ENCODE measurements at places on chromosomes 6 and 20.
A peak's percentile ranks its signal among the peaks of the same experiment; 100 is the strongest.

GRCh38 chr6:141618180-141618581 lies 514.5 kb upstream of the GJE1 start:
- DNase-seq: no peak

DNA sequence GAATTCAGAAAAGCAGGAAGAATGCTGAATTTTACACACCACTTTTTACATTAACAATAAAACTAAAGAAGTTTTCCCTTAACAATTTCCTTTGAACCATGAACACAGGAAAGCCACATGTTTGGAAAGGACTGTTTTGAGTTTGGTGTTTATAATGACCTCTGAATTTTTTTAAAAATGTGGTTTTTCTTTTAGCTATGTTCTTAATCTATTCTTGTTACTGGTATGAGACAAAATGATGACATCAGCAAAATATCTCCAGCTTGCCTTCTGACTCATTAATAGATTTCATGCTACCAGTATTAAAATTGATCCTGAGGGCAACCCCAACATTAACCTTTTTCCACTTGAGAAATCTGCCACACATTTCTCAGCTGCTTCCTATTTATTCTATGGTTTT lies 217.5 kb upstream of the THEMIS start:
- DNase-seq: peak; percentile 81

- DNase-seq: no peak
These were observed 33.0 kb upstream of the GPR6 start for GRCh38 chr6:109945091-109945490.

DNA sequence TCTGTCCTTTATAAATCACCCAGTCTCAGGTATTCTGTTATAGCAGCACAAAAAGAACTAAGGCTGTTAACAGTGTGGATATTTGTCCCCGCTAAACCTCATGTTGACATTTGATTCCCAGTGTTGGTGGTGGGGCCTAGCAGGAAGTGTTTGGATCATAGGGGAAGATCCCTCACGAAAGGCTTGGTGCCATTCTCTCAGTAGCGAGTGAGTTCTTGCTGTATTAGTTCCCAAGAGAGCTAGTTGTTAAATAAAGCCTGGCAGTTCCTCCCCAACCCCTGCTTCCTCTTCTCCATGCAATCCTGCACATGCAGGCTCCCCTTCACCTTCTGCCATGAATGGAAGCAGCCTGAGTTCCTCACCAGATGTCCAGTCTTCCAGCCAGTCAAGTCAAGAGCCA lies 29.8 kb upstream of the ERVFRD-1 start:
- no peak for DNase-seq

GRCh38 chr6:36912030-36912454 lies 26.3 kb downstream of the C6orf89 start:
- no peak for DNase-seq

DNA sequence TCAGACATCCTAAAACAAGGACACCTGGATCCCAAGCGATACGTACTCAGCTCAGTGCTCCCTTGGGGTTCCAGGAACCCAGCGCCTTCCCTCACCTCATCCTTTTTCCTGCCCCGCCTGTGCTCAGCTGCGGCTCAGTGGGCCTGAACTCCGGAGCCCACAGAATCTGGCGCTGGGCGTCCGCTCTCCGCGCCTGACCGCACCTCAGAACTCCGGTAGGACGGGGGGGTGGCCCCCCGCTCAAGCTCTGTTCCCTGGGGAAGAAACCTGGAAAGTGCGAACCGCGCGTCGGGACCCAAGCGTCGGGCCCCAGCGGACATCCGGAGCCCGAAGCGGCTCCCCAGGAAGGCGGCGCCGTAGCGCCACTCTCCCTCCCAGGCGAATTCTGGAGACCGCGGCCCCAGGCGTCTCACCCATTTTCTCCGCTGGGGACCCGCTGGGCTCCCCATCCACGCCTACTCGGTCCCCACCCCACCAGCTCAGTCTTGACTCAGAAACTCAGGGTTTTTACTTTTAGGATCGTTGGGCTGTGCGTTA lies 336 bp upstream of the LY6G5C start:
- DNase-seq: no peak

GRCh38 chr6:136228814-136229213 lies 21.3 kb downstream of the MTFR2 start:
- DNase-seq: no peak

- no peak for DNase-seq
These were observed 9.9 kb upstream of the ZNF311 start for GRCh38 chr6:29014729-29015608.

DNA sequence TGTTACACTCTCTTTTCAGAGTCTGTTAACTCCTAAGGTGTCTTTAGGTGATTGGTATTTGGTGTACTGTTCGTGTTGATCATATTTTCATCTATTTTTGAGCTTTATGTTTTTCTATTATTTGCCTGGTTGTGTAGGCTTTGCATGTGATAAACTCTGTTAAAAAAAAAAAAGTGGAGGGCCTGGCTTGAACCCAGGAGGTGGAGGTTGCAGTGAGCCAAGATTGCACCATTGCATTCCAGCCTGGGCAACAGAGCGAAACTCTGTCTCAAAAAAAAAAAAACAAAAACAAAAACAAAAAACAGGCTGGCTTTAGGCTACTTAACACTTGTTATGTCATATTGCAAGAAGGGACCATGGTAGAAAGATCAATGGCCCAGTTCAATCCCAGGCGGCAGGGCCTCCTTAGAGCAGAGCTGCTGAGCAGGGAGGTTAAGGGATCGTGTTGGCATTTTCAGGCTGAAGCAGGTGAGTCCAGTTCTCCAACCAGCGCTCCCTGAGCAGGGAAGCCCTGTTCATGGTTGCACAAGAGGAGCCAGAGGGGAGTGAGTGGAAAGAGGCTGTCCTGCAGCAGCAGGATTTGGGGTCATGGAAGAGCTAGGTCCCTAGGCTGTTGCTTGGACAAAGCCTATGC lies 8.5 kb downstream of the PYGB start:
- no peak for DNase-seq

GRCh38 chr20:50272030-50272723 lies 81.5 kb downstream of the CEBPB start:
- no peak for DNase-seq

DNA sequence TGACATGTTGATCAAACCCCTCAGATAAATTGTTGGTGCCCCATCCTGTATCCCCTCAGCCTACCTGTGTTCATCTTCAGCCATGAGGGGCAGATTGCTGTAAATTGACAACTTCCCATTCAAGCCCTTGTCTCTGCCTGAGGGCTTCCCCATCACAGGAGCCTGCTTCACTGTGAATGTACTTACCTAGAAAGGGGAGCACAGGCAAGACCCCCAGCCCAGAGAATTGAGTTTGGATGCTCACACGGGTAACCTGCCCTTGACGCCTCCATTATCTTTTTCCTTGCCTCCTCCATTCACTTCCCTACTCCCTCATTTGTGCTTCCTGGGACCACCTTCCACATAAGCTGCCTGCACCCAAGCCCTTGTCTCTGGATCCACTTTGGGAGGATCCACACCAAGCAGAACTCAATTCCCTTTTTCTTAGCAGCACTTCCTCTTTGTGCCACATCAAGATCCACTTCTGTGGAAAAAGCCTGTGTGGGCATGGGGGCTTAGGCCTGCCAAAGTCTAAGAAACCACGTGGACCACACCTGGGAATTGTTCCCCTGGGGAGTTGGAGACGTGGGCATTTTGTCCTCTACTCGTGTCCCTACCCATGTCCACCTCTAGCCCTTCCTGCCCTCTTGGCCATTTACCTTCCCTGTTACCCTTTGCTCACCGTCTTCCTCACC lies 103.4 kb upstream of the FOXA2 start:
- DNase-seq: no peak

DNA sequence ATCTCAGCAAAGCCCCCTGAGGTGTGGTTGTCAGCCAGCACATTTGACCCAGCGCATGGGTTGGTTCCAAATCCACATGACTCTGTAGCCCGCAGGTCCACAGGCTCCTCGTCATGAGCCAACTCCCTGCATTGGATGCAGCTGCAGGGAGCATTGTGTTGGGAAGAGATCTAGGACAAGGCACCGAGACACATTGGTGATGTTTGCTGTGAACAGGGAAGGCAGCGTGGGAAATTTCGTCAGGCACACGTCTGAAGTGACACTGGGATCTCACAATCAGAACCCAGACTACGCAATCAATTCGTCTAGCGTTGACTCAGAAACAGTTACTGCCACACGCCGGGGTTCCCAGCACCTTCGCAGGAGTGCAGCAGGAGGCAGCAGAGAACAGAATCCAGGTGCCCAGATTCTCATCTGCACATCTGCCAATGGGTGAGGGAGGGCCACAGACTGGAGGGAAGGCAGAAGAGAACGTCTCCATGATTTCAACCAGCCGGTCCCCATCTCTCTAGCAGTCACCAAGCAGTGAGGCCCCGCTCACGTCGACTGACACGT lies 177.0 kb downstream of the TTLL2 start:
- DNase-seq: no peak

DNA sequence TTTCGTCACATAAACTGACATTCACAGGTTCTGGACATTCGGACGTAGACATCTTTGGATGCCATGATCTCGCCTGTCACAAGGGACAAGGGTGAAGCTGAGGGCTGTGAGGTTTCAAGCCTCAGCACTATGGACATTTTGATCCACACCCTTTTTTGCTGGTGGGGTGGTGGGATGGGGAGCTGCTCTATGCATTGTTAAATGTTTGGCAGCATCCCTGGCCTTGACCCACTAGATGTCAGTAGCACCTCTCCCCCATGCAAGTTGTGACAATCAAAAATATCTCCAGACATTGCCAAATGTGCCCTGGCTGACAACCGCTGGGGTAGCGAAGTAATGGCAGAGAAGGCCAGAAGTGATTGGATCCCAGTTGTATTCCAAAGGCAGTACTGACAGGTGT lies 229.4 kb downstream of the TSHZ2 start:
- no peak for DNase-seq

DNA sequence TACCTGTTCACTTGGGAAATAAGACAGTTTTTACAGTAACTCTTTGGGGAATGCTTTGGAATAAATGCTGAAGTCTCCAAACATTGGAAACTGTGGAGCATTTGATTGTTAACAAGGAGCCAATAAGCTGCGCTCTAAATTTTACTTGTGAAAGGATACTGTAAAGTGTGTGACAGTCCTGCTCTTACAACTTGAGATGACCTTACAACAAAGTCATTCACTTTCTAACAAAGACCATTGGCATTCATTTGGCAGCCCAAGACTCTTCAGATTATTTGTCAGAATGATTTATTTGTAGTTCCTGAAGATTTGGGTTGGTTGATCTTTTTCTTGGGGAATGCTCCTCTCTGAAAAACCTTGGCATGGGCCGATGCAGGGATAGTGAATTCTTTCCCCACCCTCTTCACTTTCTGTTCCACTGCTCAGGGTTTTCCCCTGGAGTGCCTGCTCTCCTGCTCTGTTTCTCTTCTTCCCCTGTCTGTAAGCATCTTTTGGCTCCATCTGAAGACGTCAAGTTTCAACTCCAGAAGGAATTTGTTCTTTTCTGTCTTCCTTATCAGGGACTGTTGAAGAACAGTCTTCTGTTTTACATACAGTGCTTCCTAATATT lies 116.4 kb downstream of the AKAP7 start:
- no peak for DNase-seq

GRCh38 chr6:44100088-44100550 lies 27.1 kb downstream of the MRPL14 start:
- DNase-seq: no peak

DNA sequence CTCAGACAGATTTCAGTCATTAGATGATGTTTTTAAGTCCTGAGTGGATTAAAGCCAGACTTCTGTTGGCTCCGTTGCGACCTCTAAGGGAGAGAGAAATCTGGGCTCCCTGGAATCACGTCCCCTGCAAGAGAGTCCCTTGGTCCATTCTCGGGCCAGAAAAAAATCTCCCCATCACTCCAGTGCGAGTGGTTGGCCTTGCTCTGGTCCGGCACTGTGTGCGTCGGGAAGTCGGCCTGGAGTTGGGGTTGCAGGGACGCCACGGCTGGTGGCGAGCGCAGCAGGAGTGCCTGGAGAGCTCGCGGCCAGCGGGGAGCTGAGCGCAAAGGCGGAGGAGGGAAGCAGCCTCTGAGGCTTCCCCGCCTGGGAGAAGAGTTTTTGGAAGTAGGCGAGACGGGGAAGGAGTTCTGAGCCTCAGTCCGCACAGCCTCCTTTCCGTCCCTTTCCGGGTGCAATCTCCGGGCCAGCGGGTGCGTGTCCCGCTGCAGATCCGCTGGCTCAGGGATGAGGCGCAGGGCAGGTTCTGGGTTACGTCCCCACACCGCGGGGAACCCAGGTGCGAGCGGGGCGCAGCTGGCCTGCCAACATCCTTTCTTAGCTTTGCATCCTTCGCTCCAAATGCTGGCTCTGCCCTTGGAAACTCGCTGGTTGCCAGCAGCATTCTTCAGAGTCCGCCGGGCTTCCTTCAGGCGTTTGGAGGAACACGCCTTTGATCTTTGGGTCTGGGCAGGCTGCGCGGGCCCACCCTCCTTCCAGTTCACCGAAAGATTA lies 6.8 kb downstream of the TCF21 start:
- no peak for DNase-seq

DNA sequence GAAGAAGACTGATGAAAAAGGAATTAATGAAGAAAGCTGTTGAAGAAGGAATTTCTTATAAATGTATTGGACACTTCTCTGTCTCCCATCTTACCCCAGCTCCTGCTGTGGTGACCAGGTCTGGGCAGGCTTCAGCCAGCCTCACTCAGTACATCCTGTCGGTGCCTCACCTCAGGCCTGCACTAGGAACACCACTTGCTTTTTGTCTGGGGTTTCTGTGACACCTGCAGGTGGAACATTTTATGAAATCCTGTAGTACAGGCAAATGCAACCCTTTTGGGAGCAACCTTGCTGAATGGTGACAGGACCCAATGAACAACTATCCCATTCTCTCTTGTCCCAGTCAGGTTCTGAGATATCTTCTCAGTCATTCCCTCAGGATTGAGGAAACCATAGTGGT lies 129.7 kb downstream of the PRDM13 start:
- DNase-seq: no peak

GRCh38 chr20:62828051-62828450 lies 11.2 kb downstream of the COL9A3 start:
- DNase-seq: no peak

DNA sequence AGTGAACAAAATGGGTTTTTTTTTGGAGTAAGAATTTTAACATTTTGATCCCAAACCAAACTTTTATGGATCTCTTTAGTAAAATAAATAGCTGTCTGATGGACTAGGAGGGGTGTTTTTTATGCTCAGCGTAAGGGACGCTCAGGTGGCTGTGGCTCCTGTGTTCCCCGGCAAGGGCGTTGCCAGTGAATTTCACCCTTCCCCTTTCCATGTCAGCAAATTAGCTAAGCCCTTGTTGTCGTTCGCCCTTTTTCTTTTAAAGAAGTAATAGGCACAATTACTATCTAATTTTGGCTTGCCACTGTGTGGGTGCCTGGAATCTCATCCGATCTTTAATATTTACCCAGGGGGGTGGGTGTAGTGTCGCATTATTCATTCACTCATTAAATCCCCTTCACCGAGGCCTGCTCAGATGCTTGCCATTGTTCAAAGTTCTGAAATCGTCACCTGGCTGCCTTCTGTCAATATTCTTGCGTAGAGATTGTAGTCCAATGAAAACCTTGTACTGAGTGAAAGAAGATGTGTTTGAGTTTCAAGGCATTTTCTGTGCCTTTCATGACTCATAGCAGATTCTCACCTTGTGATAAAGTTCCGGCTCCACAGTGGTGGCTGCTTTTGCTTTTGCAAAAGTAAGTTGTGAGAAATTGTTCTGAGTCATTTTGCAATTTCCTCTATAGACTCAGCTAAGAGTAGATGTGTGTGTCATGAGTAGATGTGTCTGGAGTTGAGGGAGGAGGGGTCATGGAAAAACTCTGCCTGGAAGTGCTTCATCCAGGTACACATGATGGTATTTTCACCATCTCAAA lies 40.0 kb upstream of the CLDN20 start:
- DNase-seq: peak; percentile 59

- DNase-seq: no peak
These were observed 9.7 kb downstream of the BEND3 start for GRCh38 chr6:107105511-107106116.
